Right cardiac atrium (tissue), 5 donors: ENCODE measurements at places on chromosomes 5 and 9. TPM values are rescaled to one million over a fixed set of nuclear protein-coding genes. Genes with fewer than 3 reads are reported as not detected.

The TMC1 gene
- polyA plus RNA-seq: 0.05 TPM

The REEP2 gene
- 38.7 TPM for polyA plus RNA-seq

The SUSD3 gene
- 0.16 TPM for polyA plus RNA-seq

The BTNL3 gene
- polyA plus RNA-seq: 0.11 TPM

The GOLGA1 gene
- polyA plus RNA-seq: 8.7 TPM

The FAM221B gene
- polyA plus RNA-seq: not detected

The IL13 gene
- polyA plus RNA-seq: not detected

The TLE1 gene
- polyA plus RNA-seq: 14.8 TPM

The CDC25C gene
- polyA plus RNA-seq: not detected

The CCNI2 gene
- polyA plus RNA-seq: 0.14 TPM

- no peak for DNase-seq
Observed at GRCh38 chr5:73351593-73351992, 97.0 kb downstream of the FOXD1 start.

DNA sequence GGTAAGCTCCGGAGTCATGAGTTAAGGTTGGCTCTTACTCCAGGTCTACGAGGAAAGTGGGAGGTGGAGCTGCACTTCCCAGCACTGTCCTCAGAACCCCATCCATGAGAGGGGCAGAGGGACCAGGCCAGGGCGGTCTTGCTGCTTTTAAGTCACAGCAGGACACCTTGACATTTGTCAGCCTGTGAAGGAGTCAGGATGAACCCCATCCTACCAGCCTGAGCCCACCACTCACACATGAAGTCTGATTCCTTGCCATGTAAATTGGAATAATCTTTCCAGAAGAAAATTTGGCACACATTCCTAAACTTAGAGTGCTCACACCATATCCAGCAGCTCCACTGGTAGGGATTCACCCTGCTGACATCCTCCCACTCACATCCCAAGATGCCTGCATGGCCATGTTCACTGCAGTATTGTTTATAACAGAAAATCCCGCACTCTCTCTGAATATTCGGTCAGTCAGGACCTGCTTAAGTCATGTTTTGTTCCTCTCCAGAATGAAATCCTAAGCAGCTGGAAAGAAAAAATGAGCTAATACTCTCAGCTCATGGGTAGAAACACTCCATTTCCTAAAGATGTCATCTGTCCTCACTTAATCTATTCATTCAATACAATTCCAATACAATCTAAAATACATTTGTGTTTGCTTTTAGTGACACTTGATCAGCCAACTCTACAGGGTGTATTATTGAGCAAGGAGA, 79.3 kb upstream of the COL5A1 start:
- no peak for DNase-seq

GRCh38 chr5:140565024-140565779, 574 bp downstream of the SLC35A4 start:
- DNase-seq: no peak

GRCh38 chr5:102722931-102723330, 32.2 kb upstream of the PAM start:
- DNase-seq: no peak

DNA sequence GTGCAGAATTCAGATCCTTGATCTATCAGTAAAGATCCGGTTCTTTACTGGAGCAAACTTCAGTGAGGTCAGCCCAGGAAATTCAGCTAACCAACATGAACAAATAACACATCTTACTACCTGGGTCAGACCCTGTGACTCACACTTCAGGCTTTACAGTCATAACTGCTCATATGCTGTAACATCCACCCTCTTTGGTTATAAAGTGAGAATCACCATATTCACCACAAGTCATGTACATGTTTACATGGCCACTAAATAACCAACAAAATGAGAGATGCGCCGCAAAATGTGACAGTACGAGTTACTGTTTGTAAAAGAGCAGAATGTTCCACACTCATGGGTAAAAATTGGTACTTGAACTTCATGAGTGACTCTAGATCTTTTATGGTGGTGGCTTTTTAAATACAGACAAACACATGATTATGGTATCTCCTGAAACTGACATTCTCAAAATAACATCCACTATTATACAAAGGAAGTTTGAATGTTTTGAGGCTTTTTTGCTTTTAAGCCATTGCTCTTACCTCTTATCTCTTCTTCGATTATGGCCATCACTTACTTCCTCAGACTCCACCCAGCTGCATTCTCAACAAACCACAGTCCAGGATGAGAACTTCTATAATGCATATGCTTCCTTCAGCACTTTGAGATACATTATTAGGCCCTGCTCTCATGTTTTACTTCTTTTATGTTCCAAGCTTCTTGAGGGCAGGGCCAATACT, 516.6 kb downstream of the RAB3C start:
- no peak for DNase-seq

- no peak for DNase-seq
Observed at GRCh38 chr9:12689233-12689632, 4.0 kb upstream of the TYRP1 start.

DNA sequence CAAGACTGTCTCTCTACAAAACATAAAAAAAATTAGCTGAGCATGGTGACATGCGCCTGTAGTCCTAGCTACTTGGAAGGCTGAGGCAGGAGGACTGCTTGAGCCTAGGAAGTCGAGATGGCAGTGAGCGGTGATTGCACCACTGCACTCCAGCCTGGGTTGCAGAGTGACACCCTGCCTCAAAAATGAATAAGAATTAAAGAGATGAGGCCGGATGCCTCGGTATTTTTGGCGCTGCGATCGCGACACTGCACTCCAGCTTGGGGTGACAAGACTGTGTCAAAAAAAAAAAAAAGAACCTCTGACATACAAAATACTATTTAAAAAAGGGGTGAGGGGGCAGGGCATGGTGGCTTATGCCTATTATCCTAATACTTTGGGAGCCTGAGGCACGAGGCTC, 7.3 kb downstream of the GPBP1 start:
- DNase-seq: no peak

- DNase-seq: no peak
Observed at GRCh38 chr5:141258948-141259347, 13.8 kb downstream of the PCDHB15 start.

DNA sequence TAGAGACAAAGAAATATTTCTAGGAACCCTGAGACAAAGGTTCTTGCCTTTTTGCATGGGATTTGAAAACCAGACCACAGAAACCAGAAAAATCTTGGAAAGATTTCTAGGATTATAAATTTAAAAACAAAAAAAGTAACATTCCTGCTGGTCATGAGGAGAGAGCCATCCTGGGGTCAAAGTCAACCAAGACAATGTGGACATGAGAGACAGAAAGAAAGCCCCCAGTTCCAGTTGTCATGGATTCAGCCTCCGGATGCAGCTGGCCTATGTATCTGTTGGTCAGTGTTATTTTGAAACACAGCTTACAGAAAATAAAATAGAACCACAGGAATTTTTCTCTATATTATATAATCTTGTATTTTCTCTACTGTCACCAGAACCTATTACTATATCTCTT, 24.4 kb upstream of the RGMB start:
- no peak for DNase-seq

DNA sequence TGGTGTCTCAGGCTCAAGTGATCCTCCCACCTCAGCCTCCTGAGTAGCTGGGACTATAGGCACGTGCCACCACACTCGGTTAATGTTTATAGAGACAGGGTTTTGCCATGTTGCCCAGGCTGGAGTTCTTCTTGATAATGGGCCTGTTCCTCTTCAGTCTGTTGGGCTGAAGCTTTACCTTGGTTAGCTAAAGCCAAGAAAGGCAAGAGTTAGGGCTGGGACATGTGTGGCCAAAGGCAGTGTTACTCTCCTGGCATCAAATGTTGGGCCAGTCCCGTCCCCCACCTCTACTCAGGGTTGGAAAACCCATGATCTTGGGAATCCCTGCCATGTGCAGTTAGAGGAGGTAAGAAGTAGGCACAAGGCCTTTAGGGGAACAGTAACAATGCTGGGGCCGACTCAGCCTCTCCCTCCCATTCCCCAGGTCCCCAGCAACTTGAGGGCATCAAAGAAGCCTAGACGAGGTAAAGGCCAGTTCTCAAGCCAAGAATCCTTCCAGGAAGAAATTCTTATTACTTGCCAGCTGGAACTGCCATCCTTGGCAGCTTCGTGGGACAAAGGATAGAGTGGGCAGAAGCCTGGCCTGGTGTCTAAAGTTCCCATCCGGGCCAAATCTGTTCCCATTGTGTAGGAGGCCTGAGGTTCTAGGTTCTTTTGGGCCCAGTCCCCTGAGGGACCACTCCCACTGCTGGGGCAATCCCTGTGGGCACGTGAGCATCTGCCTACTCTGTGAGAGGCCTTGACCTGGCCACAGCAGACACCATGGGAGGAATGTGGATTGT, 4.5 kb downstream of the EGR1 start:
- peak; percentile 68 for DNase-seq

DNA sequence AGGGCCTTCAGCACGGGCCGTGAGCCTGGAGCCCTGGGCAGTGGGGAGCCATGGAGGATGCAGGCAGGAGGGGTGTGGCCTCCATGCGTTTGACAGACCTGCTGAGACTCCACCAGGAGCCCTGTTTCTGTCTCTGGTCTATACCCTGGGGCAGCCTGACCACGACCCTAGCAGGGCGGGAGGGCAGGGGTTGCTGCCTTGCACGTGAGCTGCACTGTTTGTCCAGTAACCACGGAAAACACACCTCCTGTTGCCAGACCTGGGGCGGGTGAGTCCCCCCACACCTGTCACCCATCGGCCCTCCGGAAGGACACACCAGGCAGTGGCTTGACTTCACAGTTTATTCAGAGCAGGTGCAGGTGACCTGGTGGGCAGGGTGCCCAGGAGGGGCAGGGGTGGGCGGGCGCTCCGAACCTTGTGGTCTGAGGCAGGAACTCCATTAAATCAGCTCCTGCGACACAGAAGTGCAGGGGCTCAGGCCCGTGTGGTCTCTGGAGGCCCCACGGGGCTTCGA, 3.9 kb downstream of the LCN8 start:
- DNase-seq: no peak

GRCh38 chr9:103734471-103734870, 359.6 kb upstream of the SMC2 start:
- no peak for DNase-seq

GRCh38 chr5:41637424-41637823, 127.0 kb upstream of the PLCXD3 start:
- DNase-seq: no peak

DNA sequence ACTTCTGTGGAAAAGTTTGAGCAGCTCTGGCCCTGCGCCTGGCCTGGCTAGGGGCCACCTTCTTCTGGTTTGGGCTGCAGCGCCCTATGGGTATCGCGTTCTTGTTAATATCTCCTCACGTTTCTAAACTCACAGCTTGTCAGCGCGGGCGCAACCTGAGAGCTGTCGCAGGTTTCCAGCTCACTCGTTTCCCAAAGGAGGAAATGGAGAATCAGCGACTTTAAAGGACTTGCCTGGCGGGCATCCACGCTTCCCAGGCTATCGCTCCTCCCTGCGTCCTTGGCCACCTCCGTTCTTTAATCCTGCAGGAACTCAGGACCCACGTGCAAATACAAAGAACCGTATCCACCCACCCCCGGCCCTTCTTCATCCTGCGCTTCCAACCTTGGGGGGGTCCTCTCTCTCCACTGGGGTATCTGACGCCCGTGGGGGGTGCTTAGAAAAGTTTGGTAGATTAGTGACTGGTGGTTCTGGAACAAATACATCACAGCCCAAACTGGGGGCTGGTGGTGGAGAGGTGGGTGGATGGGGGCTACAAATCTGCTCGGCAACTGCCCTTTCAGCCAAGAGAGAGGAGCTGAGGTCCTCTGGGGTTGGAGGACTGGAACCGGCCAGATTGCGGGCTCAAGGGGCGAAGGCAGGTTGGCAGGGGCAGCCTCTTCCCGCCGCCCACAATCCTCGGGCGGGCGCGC, 578 bp upstream of the PSAT1 start:
- peak; percentile 85 for DNase-seq

- no peak for DNase-seq
Observed at GRCh38 chr9:33175649-33176325, 8.7 kb upstream of the B4GALT1 start.

GRCh38 chr9:36961561-36962325, 72.3 kb downstream of the PAX5 start:
- DNase-seq: no peak

DNA sequence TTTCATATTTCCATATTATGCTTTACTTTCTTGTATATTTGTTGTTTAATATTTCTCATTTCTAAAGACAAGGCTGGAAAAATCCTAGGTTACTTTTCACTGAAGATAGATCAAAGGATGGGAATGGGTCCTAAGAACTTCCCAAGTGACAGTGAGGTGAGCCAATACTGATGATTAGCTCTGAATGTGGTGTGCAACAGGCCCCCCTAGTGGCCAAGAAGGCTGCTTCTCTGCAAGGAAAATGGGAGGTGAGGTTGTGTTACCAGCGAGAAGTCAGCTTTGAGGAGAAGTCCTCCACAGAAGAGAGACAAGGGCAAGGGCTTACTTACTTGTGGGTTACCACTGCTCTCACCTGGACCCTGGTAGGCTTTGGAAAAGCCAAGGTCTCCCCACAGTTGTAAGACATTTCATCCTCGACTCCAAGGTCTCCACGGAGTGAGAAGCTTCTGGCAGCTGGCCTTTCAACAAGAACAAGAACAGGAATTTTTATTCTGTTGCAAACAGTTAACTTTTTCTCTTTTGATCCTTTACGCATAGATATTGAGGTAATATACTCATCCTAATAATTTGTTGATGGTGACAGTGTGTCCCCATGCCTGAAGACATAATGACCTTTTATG, 69.9 kb downstream of the MAMDC2 start:
- DNase-seq: peak; percentile 82

DNA sequence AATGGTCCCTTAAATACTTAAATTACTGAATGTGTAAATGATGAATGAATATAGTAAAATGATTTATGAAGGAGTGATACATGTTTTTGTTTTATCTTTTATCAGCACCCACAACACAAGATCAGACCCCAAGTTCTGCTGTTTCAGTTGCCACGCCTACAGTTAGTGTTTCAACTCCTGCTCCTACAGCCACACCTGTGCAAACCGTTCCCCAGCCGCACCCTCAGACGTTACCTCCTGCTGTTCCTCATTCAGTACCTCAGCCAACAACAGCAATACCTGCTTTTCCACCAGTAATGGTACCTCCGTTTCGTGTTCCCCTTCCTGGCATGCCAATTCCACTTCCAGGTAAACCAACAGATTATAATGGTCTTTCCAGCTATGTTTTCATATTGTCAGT, 16.3 kb downstream of the TCERG1 start:
- no peak for DNase-seq
